Endothelial cell of umbilical vein (primary cell): ENCODE measurements at places on chromosomes 2 and 18.

- DNase-seq = no peak
Observed at GRCh38 chr2:236014408-236015131, 153.6 kb downstream of the GBX2 start.

DNA sequence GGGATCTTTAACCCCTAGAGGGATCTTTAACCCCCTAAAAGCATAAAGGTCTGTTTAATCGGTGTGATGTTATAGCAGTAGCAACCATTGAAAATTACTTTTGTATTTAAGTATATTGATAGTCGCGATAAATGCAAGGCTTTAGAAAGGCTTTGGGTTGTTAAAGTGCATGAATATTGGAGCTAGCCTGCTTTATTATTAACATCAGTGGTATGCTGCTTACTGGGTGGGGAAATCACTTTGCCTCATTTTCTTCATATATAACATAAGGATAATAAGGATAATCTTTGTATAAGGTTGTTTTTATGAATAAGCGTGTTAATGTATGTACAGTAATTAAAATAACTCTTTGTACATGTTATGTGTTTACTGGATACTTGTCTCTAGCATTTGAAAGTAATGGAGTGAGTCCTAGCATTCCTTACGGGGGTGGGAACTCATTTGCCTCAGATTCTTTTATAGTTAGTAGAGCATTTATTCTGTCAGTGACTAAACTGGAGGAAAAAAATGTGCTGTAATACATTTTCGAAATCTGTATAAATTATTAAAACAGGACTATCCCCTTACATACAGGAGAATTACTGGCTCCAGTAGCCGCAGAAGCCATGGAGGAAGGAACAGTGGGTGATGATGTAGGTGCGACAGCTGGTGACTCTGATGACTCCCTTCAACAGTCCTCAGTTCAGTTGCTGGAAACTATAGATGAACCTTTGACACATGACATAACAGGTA is 122.2 kb downstream of the BIRC6 start:
- no peak for DNase-seq

DNA sequence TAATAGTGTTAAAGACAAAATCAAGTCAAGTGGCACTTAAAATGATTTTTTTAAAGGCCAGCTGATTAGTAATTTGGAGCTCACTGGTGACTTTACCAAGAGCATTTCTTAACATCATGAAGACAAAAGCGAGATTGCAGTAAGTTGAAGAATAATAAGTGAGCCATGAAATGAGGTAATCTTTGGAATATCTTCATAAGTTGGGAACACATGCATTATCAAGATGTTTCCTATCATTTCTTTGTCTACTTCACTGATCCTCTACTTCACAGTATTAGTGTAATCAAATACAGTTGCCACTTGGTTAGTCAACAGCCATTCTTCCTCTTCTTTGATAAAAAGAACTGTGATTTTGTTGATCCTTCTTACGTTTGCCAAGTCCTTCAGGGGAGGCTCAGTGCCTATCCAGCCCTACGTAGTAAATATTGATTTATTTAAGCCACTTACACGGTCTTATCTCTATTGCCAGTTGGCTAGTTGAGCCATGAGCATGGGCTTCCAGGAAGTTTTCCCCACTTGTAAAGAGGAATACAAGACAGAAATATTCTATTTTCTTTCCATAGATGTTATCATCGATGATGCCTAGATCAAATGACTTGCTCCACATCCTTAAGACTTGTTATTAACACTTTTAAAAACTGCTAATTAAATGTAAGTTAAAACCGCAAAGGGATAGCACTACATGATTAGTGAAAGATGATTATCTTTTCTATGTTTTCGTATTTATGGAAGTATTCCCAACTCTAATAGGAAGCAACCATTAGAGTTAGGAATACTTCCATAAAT is 46.1 kb downstream of the YES1 start:
- peak; percentile 76 for DNase-seq

- DNase-seq = no peak
Observed at GRCh38 chr18:56166914-56167313, 471.5 kb downstream of the TXNL1 start.

- DNase-seq = peak; percentile 17
Observed at GRCh38 chr18:76847916-76848315, 25.6 kb downstream of the ZNF236 start.

DNA sequence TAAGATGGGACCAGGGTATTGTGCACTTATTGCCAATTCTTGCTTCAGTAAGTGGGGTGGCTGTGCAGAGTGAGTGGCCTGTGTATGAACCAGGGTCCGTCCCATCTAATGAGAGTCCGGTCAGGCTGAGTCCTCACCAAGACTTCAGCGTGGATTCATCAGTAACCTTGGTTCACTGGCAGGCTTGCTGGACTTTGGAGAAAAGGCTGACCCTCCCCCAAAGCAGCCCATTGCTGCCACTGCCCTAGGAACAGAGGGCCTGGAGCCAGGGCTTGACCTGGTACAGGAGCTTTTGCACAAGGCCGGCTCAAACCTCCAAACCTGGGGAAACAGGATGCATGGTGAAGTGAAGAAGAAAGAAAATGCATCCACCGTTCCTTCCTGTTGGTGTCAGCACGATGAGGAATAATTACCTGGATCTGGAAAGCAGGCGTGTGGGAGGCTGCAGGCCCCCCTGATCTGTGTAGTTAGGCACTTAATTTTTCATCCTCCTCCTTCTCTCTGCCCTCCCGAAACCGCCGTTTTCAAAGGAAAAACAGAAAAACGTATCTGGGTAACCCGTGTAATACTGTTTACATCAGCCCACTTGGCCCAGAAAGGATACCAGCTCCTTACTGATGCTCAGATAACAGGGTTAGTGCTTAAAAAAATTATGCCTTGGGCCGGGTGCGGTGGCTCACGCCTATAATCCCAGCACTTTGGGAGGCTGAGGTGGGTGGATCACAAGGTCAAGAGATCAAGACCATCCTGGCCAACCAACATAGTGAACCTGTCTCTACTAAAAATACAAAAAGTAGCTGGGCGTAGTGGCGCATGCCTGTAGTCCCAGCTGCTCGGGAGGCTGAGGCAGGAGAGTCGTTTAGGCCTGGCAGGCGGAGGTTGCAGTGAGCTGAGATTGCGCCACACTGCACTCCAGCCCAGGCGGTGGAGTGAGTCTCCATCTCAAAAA is 147.7 kb downstream of the TGIF1 start:
- DNase-seq = no peak

DNA sequence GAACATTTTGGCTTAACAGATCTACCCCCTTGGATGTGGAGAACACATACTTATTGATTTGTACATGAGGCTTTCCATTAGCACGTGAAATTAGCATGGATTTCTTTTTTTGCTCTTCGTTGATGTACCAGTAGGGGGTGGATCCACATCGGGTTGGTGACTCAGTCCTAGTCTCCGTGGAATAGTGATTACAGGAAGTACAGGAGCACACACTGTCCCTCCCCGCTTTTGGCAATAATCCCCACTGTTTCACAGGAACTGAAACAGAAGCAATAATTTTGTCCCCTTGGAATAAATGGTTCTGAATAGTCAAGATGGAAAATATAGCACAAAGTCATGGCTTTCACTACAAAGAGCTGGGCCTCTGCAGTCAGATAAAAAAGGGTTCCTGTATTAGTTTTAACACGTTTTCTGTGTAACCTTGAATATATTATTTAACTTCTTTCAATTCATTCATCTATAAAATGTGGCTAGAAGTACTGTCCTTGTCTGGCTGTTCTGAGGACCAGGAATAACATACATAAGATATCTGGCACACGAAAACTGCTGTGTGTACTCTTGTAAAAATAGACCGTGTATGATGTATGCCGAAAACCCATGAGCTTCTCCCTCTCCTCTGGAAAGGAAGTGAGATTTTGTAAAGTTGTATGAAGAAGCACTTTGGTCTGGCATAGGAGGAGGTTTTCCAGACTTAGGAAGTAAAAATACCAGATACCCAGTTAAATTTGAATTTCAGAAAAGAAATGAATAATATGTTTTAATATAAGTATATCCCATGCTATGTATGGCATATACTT is 229.2 kb downstream of the GALR1 start:
- DNase-seq = no peak
